ENCODE measurements at places on chromosomes 6 and 20.

- ATAC-seq, result peak; percentile 88
Measured at GRCh38 chr6:157443066-157443800, 62.2 kb downstream of the ZDHHC14 start.

DNA sequence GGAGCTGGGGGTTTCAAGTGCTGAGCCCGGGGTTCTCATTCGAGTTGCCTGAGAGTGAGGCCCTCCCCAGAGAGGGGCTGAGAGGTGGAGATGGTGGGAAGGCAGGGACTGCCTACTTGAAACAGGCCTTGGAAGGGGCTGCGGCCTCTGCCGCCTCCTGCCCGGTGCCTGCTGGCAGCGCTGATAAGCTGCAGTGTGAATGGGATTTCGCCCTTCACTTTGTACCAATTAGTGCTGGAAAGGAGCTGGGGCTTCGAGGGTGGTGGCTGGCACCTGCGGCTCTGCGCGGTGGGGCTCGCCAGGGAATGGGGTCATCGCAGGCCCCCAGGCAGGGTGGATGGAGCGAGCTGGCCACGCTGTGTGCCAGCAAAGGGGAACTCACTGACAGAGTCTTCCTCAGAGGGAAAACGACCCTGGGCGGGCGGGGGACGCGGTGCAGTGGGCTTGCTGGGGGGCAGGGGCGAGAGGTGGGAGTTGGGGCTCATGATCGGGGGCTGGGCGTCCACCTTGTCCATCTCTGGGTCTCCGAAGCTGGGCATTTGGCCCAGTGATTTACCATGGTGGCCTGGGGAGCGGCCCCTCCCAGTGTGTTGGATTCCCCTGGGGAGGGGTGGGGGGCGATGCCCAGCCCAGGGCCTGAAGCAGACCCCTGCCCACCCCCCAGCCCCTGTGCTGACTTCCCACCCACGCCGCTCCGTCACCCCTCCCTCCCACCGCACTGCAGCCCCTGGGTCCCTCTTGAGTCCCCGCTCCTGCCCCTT, 22.9 kb downstream of the COL20A1 start:
- ATAC-seq, result no peak

DNA sequence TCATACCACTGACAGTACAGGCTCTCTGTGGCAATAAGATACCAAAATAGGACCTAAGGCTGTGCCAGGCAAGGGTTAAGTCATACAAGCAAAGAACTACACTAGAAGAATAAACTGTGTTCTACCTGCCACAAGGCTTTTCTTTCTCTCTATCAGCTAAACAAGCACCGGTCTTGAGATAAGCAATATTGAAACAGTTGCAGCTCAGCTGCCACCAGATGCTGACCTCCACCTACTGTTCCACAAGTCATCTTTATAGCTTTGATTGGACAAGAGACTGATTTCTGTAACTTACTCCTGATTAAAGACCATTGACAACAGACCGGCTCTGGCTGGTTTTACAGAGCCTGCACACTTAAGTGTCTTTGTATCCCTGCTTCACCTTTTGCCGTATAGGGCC, 24.1 kb downstream of the SCP2D1 start:
- no peak for ATAC-seq

- peak; percentile 59 for ATAC-seq
Measured at GRCh38 chr6:53492860-53493634, 51.9 kb downstream of the GCLC start.

GRCh38 chr6:150857062-150857944, 8.2 kb upstream of the MTHFD1L start:
- no peak for ATAC-seq

GRCh38 chr6:7224731-7225130, 88.3 kb downstream of the SSR1 start:
- no peak for ATAC-seq

DNA sequence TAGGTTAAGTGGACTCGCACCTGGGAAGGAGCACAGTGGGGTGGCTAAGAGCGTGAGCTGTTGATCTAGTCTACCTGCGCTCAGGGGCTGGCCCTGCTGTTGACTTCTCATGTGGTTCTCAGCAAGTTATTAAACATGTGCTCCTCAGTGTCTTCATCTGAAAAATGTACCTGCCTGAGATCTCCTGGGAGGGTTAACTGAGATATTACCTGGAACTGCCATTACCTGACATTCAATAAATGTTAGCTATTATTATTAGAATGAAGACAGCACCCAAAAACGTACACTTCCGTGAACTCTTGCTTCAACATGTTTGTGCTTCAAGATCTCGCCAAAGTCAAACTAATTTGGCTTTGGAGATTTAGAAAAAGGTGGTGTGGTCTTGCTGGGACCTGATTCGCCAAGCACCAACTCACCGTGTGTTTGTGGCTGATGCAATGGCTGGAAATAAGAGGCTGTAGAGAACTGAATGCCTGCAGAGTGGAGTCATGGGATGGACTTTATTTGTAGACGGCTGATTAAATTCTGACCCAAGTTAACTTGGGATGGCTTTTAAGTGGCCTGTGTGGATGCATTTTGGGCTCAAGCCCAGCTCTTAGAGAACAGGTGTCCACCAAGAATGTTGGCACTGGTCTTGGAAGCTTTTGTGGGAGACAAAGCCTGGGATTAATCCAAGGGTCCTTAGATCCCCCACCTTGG, 692.9 kb downstream of the QKI start:
- no peak for ATAC-seq

- no peak for ATAC-seq
Measured at GRCh38 chr6:88304520-88304919, 138.4 kb upstream of the CNR1 start.

DNA sequence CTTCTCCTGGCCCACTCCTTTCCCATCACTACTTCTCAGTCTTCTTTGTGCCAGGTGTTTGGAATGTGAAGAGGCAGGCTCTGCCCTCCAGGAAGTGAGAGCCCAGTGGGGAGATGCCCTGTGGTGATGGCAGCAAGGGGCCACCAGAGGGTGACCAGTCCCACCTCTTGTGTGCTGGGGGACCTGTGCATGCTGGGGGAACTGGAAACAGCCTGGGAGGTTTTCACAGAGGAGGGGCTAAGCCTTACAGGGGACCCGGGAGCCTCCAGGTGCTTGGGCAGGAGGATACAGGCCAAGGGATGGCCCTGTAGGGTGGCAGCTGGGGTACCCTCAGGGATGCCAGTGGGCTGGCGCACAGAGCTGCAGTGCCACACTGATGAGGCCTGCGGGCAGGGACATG, 72.3 kb downstream of the RAMACL start:
- no peak for ATAC-seq

DNA sequence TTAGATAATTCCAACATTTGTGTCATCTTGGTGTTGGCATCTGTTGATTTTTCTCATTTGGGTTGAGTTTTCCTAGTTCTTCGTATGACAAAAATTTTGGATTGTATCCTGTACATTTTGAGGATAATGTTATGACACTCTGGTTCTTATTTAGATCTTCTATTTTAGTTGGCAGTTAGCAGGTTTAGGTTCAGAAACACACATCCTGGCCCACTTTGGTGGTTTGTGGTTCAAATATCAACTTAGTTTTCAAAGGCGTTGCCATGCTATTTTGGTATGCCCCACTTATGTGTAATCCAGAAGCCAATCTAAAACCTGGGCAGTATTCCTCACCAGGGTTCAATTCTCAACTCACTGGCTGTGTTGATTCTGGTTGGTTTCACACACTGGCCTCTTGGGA, 68.2 kb downstream of the NOX3 start:
- ATAC-seq, result no peak

DNA sequence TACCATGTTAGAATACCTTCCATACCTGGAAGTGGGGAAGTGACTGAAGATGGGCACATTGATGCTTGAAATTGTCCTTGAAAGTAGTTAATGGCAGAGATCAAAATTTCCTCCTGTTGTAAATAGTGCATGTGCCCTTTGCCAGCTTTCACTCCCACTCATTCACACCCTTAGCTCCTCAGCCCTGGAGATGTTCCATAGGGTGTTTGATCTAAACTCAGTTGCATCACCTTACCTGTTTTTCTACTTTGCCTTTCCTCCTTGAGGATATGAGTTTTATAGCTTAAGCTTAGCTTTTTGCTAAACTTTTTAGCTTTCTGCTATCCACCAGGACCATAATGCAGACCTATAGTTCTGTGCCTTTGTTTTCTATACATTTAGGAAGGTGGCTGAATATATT, 69.0 kb downstream of the CEP57L1 start:
- no peak for ATAC-seq

GRCh38 chr6:20400456-20401204, 1.0 kb upstream of the E2F3 start:
- no peak for ATAC-seq

- ATAC-seq, result peak; percentile 34
Measured at GRCh38 chr20:51563486-51564332, 21.2 kb upstream of the NFATC2 start.

GRCh38 chr6:110953633-110954303, 4.7 kb upstream of the GTF3C6 start:
- no peak for ATAC-seq

- ATAC-seq, result no peak
Measured at GRCh38 chr6:20432692-20433091, 31.0 kb downstream of the E2F3 start.

DNA sequence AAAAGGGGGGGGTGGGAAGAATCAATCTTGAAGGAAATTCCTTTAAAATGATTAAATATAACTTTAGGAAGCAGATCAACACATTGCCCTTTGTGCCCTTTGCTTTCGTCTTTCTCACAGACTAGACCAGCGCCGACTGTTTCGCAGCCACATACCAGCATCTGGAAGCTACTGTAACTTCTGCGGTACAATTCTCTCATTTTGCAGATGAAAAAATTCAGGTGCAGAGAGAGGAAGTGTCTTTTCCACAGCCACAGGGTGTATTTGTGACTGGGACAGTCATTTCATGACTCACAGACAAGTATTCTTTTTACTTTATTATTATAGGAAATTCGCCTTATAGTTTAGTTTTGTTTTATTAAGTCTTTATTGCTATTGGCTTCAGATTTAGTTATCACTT, 84.2 kb downstream of the UST start:
- ATAC-seq, result peak; percentile 93

DNA sequence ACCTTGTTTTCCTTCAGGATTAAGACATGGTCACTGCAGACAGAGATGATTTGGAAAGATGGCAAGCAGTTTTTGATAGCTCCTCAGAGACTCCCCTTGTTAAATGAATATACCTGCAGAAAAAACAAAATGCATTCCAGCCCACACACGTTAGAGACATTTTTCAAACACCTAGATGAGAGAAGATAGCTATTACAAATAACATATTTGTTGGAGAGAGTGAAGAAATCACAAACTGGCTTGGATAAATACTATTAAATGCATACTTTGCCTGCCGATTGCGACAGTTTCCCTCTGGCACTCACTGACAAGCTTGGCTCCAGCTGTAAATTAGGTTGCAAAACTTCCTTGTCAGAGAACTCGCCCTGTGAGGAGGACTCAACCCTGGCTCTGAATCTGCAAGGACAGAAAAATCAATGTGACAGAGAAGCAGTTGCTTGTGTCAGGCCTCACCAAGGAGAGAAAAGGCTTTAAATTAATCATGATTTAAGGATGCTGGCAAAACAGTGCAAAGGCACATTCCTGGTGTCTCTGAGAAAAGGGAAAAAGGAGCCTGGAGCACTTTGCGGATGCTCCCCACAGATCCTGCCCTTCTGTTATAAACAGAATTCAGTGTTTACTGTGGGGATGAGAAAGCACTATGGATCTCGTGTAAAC, 423.7 kb upstream of the MARCKS start:
- no peak for ATAC-seq

DNA sequence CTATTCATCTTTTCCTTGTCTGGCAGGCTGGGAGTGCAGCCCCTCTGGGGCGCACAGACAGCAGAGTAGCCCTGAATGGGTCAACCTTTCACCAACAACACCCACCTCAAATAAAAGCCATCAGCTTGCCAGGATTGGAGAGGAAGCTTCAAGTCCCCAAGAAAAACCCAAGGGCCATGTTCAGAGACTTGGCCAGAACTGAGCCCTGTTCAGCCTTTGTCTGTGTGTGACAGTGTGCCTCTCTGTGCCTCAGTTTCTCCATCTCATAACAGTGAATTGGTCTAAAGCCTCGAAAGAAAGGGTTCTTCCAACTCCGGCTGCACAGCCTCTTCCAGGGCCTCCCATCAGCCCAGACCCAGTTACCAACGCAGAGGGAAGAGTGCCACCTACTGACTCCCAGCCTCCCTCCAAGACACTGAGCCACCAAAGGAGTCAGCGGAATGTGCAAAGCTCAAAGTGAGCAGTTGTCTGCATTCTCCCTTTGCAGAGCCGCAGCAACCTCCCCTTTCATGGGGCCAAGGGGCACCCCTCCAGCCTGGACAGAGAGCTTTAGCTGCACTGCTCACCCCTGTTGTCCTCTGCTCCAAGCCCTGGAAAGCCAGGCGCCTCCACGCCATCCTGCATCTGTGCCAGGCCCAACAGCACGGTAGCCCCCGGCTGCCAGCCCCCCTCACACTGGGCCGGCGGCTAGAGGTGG, 82.7 kb upstream of the TOP1 start:
- ATAC-seq, result peak; percentile 42

GRCh38 chr6:143877584-143878271, 13.5 kb downstream of the ZC2HC1B start:
- no peak for ATAC-seq

- ATAC-seq, result no peak
Measured at GRCh38 chr20:62743777-62744317, 35.2 kb downstream of the NTSR1 start.

- no peak for ATAC-seq
Measured at GRCh38 chr6:53103993-53104675, 38.9 kb downstream of the FBXO9 start.

DNA sequence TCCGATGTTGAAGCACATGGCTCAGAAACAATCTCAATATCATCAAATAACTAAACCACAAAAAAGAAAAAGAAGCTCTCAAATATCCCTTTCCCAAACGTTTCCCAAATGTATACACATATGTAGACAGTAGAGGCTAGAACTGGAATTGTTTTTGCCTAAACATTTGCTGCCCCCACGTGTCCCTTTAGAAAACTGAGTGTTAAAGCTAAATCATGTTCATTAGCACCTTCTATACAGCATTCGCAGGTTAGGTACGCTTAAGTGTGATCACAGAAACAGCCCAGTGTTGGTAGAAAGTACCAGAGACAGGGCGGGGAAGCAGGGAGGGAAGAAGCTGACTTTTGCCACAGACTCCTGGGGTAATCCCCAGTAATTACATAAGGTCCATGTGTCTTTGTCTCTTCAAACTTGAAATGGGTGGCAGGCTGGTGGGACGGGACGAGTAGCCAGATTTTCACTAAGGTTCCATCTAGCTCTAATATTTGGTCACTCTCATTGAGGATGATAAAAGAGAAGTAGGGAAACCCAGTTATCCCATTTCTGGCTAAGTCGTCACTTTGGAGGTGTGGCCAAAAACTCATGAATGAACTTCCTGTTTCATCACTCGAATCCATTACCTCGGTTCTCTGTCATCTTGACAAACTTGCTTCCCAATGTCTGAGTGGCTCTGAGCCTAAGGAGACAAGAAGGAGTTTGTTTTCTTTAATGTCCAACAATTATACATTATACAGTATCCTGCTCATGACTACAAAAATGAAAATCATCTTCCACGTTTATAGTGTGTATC, 15.0 kb upstream of the TFAP2A start:
- no peak for ATAC-seq

DNA sequence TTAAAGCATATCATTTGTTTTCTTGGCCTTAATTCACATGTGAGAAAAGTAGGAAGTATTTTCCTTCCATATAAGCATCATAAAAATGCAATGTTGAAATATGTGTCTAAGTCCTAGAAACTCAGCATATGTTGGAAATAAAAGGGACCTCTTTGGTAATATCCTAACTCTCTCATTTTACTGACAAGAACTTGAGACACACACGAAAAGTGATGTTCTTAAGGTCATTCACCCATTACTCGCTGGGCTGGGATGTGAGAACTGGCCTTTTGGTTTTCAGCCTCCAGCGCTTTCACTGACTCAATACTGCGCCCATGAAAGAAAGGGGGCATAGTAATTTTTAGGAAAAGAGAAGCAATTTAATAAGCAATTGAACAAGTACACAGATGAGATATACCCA, 153.5 kb upstream of the SCGN start:
- ATAC-seq, result no peak

Data from stimulated activated memory B cell treated with anti-CD40 and anti-IgM and Interleukin-4, amounts not matched to agents 10 μg/mL and 1 μg/mL and 100 μg/mL, for 72 hours (primary cell).